ENCODE measurements at places on chromosomes 5 and 9. TPM values are rescaled to one million over a fixed set of nuclear protein-coding genes. Genes with fewer than 3 reads are reported as not detected.

SLCO6A1 gene
- not detected for total RNA-seq

BSPRY gene
- 36.8 TPM for total RNA-seq

ZNF346 gene
- total RNA-seq = 19.5 TPM

MLANA gene
- total RNA-seq = not detected

ZBED3 gene
- total RNA-seq = 3.0 TPM

FAM221B gene
- total RNA-seq = not detected

ZDHHC11B gene
- not detected for total RNA-seq

EDIL3 gene
- total RNA-seq = 34.1 TPM

PCDHA1 gene
- total RNA-seq = not detected

GRCh38 chr5:12095808-12096281 is 191.6 kb upstream of the CTNND2 start:
- DNase-seq = no peak

- no peak for DNase-seq
Measured at GRCh38 chr9:97140566-97140965, 101.6 kb upstream of the CTSV start.

DNA sequence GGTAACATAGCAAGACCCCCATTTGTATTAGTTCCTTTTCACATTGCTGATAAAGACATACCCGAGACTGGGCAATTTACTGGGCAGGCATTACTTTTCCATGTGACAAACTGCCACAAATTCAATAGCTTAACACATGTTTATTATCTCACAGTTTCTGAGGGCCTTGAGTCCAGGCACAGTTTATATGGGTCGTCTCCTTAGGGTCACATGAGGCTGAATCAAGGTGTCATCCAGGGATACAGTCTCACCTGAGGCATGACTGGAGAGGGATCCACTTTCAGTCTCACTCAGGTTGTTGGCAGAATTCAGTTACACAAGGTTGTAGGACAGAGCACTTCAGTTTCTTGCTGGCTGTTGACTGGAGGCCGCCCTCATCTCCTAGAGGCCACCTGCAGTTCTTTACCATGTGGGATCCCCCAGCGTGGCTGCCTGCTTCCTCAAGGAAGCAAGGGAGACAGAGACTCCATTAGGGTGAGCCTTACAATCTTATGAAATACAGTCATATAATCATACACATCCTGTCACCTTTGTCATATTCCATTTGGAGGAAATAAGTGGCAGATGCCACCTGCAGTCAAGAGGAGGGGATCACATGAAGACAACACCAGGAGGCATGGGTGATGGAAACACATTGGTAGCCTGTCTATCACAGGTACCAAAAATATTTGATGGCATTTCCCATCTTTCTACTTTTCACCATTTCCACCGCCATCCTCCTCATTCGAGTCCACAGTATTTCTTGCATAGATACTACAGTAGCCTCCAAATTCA is 15.1 kb upstream of the ERAP1 start:
- DNase-seq = no peak

GRCh38 chr5:177023303-177023664 is 788 bp downstream of the ZNF346 start:
- DNase-seq = no peak

DNA sequence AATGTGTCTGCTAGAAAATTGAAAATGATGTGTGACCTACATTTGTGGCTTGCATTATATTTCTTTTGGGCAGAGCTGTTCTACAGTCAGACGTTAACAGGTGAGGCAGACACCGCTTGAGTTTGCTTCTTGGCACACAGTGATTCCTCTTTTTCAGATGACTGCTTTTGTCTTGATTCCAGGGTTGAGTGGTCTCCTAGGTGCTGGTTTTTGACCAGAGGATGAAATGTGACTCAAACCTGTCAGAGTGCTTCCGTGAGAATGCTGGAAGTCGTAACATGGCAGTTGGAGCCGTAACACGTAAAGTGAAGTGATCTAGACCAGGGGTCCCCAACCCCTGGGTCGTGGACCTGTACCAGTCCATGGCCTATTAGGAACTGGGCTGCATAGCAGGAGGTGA is 28.3 kb upstream of the NDFIP1 start:
- DNase-seq = no peak

DNA sequence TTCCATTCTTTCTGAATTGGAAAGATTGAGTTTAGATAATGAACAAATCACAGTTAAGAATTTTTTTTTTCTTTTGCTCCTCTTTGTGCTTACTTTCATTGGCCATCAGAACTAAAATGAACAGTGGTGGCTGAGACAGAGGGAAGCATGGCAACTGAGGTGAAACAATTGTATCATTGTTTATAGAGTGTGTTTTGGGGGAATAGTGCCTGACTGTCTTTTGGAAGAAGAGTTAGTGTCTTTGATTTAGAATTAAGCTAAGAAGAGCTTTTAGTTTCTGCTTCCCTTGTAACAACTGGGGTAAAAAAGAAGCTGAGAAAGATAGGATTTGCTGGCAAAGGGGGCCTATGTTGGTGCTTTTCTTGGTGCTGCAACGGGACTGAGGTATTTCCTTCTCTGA is 24.0 kb downstream of the HSD17B4 start:
- DNase-seq = no peak

GRCh38 chr9:125360601-125361000 is 99.0 kb downstream of the GAPVD1 start:
- DNase-seq = no peak

GRCh38 chr5:108144332-108144731 is 237.6 kb downstream of the FBXL17 start:
- DNase-seq = no peak

DNA sequence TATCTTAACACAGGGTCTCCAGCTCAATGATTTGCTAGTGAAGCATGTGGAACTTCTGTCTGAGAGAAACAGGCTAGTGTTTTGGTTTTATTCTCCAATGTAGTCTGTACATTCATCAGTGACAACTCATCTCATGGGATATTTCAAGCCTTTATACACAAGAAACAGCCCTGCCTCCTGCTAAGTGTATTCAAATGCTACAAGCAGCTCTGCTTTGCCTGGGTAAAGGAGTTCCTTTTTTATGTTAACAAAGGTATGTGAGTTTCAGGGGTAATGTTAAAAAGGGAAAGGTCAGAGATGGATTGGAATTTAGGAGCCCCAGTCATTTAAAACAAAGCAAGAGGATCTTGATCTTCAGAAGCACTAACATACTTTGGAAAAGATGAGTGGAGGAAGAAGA is 498.7 kb downstream of the ISL1 start:
- DNase-seq = no peak

- DNase-seq = no peak
Measured at GRCh38 chr9:107805201-107805600, 315.6 kb upstream of the KLF4 start.

Data from transverse colon (tissue), 4 donors.